Stimulated activated CD4-positive, alpha-beta T cell treated with anti-CD3 and anti-CD28 coated beads, Interleukin-1b, Interleukin-23, amount 100 ng/mL, for 48 hours (primary cell): ENCODE measurements at places on chromosomes 2 and 18.

- DNase-seq = no peak
Observed at GRCh38 chr2:32680942-32681341, 53.1 kb downstream of the TTC27 start.

DNA sequence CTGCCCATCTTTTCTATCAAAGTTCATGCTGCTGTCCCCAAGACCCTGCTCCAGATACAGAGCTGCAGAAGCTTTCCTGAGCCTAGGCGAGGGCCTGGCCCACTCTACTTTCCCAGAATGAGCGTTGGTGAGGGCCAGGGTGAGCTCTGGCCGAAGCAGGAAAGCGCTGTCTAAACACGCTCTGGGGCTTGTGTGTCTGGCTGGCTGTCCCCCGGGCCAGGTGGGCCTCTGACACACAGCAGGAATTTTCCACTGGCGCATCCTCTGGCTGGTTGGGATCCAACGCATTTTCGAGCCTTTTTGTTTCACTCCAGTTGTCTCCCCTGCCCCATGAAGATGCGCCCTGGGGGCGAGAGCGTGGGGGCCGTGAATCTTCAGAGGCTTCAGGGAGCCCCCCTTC, 17.8 kb upstream of the KCNK3 start:
- no peak for DNase-seq

DNA sequence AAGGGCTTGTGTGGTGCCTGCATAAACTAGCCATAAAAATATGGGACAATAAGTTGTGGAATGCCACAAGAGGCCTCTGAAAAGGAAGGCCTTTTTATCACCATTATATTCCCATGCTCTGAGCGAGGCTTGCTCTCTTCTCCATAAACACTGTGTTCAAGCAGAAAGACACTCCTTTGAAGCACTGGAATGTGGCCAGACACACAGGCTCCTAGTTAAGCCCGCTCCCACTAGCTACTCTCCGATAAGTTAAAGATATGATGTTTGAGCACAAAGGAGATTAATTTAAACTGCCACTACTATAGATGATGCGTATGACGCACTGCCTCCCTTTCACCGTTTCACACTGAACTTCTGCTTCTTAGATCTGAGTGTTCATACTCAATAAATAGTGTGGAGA, 188.7 kb upstream of the TWIST2 start:
- no peak for DNase-seq

- no peak for DNase-seq
Observed at GRCh38 chr18:44848644-44849335, 168.1 kb downstream of the SETBP1 start.

GRCh38 chr18:36533446-36534153, 236.1 kb downstream of the FHOD3 start:
- no peak for DNase-seq

DNA sequence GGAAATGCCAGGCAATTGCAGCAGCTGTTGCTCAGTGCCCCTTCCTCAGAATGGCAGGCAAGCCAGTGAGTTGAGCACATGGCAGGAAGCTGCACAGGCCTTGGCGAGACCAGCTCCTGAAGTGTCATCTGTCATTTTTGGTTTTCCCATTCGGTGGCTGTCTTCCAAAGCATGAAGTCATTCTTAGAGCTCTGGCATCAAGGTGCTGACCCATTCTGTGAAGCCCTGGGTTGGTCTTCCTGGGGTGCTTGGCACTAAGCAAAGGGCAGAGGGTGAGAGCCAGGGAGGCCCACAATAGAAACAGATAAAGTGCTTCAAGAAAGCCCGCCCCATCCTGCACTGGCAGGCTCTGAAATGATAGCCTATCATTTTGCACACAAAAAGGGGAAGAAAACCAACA, 150.5 kb downstream of the VAPA start:
- no peak for DNase-seq

- DNase-seq = no peak
Observed at GRCh38 chr2:24247592-24247991, 72.7 kb downstream of the FAM228A start.

GRCh38 chr2:217177720-217178119, 317.9 kb upstream of the TNP1 start:
- DNase-seq = no peak

GRCh38 chr2:220046507-220046906, 419.1 kb downstream of the SLC4A3 start:
- DNase-seq = no peak

- DNase-seq = no peak
Observed at GRCh38 chr18:48597110-48597509, 58.3 kb downstream of the CTIF start.

- DNase-seq = no peak
Observed at GRCh38 chr2:198749364-198749763, 708.4 kb downstream of the SATB2 start.

DNA sequence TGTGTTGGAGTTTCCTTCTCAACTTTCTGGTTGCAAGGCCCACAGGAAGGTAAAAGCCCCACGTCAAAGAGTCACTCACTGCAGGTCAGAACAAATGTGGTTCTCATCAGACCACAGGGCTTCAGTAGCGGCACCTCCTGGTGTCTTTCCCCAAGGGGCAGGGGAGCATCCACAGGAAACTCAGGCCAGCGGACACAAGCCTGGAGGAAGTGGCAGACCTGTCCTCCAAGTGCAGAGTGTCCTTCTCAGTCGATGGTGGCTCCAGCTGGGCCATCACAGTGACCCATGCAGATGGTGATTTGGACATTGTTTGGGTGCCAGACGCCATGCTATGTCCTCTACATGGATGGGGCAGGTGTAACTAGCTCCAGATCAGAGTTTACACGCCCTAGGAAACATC, 84.9 kb downstream of the ACKR3 start:
- DNase-seq = no peak

- DNase-seq = no peak
Observed at GRCh38 chr18:9366126-9366714, 31.6 kb downstream of the TWSG1 start.

- no peak for DNase-seq
Observed at GRCh38 chr2:25618676-25619075, 54.7 kb downstream of the DTNB start.

GRCh38 chr2:232484628-232485347, 2.8 kb downstream of the ECEL1 start:
- no peak for DNase-seq

DNA sequence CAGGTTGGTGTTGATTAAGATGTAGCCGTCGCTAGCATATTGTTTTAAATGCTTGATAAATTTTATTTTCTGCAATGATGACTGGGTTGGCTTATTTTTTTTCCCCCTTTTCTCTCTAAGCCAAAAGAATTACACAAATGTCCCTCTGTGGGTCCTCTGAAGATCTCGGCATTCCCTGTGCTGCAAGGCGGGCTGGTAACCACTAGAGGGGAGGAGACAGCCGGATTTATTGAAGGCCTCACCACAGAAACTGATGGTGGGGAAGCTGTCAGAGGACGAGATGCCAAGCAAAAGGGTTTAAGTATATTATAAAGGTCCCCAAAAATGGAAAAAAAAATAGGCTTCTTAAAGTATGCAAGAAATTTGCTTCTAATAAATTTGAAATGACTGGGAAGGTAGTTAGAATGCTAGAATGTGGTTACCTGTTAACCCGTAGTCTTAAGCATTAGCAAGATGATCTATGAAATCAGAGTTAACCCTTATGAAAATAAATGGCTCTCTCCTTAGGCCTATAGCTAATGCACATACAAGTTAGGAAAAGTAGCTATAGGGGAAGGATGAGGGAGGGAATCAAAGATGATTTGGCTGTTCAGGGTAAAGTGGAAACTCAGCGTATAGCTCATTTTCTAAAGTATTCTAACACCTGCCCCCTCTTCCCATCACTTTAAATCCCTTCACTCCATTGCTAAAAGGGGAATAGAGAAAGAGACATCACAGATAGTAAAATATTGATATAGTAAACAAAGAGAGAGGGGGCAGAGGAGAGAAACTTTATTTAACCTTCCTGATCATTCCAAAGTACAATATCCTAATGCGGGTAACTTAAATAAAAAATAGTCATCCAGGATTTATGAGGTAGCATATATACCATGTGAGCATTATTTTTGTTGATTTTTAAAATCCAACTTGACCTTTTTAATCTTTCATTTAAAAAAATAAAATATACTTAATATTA, 894.5 kb upstream of the POU3F3 start:
- no peak for DNase-seq
